ENCODE measurements at places on chromosomes 1 and 21.

DNA sequence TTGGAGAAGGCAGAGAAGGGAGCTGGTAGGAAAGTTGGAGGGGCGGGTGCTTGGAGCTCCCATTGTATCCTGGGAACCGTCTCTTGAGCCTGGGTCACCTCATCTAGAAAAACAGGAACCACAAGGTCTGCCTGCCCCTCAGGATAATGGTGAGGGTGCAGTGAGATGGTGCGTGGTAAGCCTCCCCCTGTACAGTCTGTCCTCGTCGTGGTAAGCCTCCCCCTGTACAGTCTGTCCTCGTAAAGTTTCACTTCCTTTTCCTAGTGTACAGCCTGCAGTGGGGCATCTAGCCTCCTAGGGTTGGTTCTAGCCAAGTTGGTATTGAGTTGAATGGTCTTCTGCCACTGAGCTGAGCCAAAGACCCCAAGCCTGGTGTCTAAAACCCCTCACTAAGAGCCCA is 66.5 kb upstream of the IGSF21 start:
- DNase-seq: no peak

DNA sequence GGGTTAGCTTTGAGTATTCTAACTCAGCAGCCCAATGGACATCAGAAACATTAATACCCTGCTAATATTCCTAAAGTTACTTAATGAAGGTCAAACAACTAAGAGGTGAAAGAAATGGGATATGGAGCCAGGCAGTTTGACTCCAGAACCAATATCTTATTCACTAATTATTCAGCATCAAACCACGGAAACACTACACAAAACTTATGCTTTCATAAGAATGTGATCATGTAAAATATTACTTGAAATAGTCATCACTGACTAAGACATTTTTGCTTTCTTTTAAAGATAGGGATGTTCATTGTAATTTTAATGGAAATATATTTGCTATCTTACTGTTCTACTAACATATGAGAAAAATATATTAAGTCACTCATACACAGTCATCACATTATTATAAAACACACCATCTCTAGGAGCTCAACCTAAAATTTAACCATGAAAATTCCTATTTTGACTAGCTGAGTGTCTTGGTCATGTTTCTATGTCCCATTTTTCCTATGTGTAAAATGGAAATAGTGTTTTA is 240.9 kb downstream of the KCTD3 start:
- no peak for DNase-seq

GRCh38 chr1:58786184-58786926 is 2.5 kb upstream of the JUN start:
- DNase-seq: no peak

DNA sequence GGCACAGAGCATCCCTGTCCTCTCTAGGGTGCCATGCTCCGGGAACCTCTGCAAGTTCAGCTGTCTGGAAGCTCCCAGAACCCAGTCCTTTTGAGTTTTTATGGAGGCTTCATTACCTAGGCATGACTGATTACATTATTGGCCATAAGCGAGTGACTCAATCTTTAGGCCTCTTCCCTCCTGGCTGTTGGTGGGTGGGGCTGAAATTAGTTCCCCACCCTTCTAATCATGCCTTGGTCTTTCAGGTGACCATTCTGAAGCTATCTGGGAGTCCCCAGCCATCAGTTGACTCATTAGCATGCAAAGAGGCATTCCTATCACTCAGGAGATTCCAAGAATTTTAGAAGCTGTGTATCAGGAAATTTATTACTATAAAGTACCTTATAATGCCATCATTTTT is 46.6 kb downstream of the WLS start:
- no peak for DNase-seq

GRCh38 chr1:168507828-168508227 is 36.0 kb downstream of the XCL2 start:
- no peak for DNase-seq

DNA sequence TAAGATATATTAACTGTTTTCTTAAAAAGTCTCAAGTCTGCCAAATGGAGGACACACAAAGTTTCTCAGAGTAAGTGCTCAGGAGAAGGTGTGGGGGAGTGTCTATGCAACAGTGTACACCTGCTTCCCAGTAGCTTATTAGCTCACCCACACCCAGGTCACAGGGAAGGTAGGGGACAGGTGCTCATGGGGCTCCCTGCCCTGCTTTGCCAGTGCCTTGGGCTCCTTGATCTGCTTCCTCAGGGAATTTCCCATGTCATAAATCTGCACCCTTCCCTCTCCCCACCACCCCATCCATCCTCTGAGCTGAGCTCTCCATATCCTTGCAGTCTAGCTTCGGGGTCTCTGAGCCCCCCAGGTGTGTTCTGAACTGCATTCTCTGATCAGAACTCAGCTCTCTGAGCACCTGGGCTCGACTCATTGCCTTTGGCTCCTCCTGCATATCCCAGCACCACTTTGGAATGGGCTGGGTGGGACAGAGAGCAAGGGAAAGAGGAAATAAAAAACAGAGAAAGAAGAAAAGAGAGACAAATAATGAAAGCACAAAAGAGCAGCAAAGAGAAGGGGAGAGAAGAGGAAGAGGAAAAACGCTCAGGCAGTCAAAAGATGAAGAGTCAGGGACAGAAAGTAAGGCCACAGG is 87.0 kb upstream of the ATP1B1 start:
- no peak for DNase-seq

DNA sequence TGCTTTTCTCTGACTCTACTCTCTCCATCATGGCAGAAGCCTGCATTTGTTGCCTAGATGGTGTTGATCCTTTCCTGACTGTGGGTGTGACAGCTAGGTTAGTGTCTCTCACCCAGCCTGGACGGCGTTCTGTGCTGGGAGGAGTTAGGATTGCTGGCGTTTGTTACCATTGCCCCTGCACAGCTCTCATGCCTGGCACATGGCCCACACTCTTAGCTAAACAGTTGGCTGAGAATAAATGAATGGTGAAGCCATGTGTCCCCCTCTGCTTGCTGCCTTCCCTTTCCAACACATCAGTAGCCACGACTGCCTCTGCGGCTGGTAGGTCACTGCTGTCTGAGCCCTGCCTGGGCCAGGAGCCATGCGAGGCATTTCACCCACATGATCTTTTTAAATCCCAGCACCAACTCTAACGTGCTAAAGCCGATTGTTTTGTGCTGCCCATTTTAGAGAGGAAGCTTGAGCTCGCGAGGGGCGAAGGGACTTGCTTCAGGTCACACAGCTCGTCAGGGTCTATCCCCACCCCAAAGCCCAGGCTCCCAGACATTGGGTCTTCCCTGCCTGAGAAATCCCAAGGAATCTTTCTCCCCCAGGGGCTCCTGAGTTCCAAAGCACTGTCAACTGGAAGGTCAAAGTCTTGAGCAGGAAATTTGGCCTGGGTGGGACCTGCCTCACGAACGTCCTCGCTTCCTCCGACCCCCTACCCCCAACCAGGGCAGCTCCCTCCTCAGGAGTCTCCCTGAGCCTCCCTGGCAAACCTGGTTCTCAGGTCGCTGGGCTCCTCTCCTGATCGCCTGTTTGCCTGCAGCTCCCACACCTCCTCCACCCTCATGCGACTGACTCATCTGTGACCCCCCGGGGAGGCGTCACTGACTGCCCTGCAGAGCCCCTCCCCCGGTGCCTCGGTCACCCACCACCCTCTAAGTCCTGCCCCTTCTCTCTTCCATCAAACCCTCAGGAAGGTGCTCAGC is 271.7 kb upstream of the C1orf174 start:
- DNase-seq: no peak

- no peak for DNase-seq
Measured at GRCh38 chr1:3183411-3183810, 114.4 kb downstream of the PRDM16 start.

DNA sequence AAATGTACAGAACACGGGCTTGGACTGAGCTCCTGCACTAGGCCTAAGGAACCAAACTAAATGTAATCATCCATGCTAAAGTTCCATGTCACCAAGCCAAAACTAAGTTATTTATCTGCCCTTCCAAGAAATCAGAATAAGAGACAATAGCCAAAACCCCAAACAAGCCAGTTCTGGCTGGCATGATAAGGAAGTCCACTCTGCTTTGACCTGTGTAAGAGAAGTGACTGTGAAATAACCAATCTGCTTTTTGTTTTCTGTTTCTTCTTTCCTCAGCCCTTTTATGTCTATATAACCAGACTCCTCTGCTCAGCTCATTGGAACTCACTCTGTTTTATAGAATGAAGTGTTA is 15.1 kb downstream of the PLPPR5 start:
- DNase-seq: no peak

DNA sequence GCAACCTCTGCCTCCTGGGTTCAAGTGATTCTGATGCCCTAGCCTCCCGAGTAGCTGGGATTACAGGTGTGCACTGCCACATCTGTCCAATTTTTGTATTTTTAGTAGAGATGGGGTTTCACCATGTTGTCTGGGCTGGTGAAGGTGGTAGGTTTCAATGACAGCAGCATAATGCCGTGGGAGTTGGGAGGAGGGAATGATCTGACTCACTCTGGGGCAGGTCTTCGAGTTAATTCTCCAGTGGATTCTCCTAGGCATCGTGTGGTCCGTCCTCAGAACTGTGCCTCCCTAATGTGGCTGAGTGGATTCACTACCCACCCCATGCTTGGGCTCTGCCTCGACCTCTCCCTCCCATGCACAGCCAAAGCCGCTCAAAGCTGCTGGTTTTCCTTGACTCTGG is 1.7 kb upstream of the GPR37L1 start:
- no peak for DNase-seq

Measured in psoas muscle (tissue), 8 donors.